ENCODE measurements at places on chromosomes 16 and 17.

GRCh38 chr16:68627951-68628425 lies 17.1 kb upstream of the CDH3 start:
- DNase-seq: peak; percentile 42

DNA sequence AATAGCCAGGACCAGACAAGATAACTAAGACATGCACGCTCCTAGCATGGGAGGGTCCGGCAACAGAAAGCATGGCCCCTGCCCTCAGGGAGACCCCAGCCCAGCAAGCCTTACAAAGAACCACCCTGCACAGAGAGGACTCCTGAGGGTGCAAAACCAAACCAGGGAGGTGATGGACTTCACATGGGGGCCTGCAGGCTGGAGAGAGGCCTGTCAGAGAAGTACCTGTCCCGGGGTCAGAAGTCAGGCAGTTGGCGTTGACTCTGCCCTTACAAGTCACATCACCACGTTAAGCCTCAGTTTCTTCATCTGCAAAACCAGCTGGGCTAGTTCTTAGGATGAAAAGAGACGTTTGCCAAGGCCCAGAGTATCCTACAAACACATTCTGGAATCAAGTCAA lies 4.7 kb downstream of the OTOP2 start:
- DNase-seq: no peak

GRCh38 chr17:1958134-1958881 lies 66.8 kb downstream of the RTN4RL1 start:
- no peak for DNase-seq

- DNase-seq: no peak
These were observed 164.8 kb downstream of the CBLN1 start for GRCh38 chr16:49116873-49117272.

DNA sequence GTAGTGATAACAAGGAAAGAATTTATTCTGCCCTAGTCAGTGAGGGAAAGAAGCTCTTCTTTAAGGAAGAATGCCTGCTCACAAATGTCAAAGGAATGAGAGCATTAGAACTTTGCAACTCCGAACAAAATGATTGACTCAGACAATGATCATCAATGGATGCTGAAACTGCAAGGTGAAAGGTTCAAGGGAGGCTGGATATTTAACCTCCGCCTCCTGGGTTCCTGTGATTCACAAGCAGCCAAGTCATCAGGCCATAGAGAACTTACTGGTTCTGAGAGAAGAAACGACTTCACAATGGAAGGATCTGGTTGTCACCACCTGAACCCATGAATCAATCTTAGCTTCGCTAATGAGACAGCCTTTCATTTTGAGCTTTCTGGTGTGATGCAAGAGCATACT lies 16.0 kb upstream of the SCNN1B start:
- peak; percentile 45 for DNase-seq

DNA sequence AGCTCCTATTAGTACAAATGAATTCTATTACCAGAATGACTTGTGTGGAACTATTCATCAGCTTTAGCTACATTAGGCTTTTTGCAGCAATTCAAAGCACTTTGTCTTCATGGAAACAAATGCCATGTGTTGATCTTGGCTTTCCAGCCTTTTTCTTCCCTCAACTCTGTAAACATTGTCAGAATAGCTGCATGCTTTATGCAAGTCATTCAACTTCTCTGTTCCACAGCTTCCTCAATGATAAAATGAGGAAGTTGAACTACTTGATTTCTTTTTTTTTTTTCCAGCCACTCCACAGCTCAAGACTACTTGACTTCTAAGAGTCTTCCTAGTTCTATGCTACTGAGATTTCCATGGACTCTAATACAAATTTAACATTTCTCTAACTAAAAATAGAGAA lies 41.1 kb downstream of the KIAA0753 start:
- DNase-seq: no peak

GRCh38 chr17:75564195-75564594 lies 23.4 kb upstream of the MYO15B start:
- DNase-seq: no peak

DNA sequence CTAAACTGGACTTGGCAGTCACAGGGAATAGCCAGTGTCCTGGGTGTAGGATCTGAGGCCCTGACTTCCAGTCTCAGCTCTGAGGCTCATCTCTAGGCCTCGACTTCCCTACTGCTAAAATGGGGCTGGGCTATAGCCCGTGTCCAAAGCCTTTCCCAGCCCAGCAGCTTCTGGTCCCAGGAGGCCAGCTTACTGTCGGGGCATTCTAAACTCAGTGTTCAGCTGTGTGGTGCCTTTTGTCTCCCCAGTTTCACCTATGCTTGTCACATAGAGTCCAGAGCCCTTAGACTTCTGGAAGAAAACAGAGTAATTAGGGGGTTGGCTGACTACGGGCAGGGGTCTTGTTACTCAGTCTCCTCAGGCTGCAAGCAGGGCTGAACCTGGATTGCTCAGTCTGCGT lies 94.8 kb downstream of the WSCD1 start:
- no peak for DNase-seq

- no peak for DNase-seq
These were observed 32.9 kb downstream of the MAP2K4 start for GRCh38 chr17:12053552-12053951.

- no peak for DNase-seq
These were observed 3.9 kb upstream of the EFTUD2 start for GRCh38 chr17:44903012-44903685.

DNA sequence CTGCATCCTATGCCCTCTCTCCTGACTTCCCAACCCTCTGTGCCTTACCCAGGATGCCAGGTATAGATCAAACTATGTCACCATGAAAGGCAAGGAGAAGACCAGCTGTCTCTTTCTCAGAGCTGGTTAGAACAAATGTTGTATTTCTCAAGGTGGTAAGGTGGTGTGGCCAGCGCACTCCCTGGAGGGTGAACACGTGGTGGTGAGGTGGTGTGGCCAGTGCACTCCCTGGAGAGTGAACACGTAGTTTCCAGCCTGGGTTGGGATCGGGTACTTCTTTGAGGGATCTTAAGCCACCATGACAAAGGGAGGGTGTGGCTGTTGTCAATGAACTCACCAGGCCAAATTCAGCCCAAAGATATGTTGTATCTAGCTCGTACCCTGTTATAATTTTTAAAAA lies 26.8 kb downstream of the KATNIP start:
- DNase-seq: no peak

DNA sequence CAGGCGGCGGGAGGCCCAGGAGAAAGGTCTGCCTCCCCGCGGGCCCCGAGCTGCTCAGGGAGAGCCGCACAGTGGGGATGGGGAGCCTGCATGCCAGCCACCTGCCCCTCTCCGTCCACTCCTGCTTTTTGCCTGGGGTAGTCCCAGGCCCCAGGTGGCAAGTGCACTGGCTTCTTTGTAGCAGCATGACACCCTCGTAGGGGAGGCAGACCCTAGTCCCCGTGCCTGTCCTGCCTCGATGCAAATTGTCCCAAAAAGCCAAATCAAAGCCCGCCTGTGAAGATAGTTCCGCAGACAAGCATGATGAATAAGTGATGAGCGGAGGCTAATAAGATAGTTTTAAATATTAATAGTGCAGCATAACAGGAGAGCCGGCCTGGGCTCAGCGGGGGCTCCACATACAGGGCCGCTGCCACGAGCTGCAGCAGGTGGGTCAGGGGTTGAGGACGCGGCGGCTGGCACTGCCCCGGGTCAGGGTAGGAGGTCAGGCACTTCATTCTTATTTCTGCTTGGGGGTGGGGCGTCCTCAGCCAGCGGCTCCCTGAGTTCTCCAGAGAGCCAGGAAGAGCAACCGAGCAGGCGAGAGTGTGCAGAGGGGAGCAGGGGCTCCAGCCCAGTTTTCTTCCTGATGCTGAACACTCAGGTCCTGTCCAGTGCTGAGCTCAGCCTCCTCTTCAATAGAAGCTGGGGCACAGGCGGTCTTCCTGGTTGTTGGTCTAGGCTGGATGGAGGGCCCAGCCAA lies 26.8 kb downstream of the GINS2 start:
- no peak for DNase-seq

DNA sequence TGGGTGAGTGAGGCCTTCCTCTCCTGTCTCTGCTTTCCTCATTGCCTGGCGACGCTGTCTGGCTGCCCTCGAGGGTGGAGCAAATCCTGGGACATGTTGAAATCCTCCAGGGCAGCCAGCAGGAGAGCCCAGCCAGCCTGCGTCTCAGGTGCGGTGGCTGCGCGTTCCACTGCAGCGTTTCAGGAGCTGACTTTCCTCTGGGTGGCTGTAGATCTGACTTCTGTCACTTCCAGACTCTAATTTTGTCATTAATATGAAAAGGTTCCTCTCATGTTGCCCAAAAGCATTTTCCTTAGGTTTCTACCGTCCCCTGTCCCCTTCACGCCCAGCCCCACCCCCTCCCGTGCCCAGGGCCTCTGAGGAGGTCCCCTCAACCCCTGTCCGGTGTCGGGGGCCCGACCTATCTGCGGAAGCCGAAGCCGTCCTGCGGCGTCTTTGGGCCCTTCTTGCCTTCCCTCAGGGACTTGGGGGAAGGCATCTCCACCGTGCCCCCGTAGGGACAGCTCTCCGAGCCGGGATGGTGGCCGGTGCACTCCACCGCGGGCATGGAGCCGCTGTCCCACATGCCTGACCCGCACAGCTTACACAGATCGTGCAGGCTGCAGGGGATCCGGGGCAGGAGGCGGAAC lies 95.1 kb downstream of the TBC1D16 start:
- no peak for DNase-seq

- DNase-seq: peak; percentile 71
These were observed 58.3 kb downstream of the WIPI1 start for GRCh38 chr17:68398691-68399637.

DNA sequence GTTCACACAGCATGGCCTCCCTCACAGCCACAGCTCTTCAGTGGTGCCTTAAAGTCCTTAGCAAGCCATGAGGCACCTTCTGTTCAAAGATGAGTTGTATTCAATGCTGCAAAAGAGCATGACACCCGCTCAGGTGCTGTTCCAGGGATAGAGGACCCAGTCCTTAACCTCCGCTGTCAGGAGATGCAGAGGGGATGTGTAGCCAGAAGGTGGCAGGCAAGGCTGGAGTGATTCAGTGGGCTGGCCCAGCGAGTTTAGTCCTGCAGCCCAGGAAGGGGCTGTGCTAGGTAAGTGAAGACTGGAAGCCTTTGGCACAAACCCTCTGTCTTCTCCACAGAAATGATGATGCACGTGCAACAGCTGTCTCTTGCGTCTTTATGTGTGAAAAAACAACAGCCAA lies 25.0 kb upstream of the ADAM11 start:
- no peak for DNase-seq

All from fibroblast of skin of right biceps (primary cell).